Trophoblast cell (in vitro differentiated cells and primary cell): ENCODE measurements at places on chromosomes 2 and 18.
A peak's percentile ranks its signal among the peaks of the same experiment; 100 is the strongest.

DNA sequence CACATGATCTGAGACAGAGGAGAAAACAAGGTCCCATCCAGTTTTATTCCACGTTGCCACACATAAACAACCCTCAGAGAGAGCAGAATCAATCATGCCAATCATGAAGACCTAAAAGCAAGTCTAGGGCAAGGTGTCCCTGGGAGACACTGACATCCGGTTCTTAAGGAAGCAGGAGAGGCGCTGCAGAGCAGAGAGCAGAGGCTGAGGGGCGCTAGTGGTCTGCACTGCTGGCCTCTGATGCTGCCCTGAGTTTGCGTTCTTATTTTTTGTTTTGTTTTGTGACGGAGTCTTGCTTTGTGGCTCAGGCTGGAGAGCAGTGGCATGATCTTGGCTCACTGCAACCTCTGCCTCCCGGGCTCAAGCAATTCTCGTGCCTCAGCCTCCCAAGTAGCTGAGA is 83.3 kb downstream of the SMIM21 start:
- H3K27me3 ChIP-seq: no peaks in the 10 kb centered on the region
- no peak for DNase-seq
- no peak overlapping the region for H3K4me3 ChIP-seq
- H3K36me3 ChIP-seq: no peaks in the 10 kb centered on the region
- H3K4me1 ChIP-seq: no peaks in the 10 kb centered on the region

- H3K27ac ChIP-seq: no peak overlapping the region
- no peak overlapping the region for H3K4me3 ChIP-seq
- no peak for DNase-seq
- H3K36me3 ChIP-seq: no peaks in the 10 kb centered on the region
These were observed 170.4 kb downstream of the KCNE4 start for GRCh38 chr2:223222397-223222796.

DNA sequence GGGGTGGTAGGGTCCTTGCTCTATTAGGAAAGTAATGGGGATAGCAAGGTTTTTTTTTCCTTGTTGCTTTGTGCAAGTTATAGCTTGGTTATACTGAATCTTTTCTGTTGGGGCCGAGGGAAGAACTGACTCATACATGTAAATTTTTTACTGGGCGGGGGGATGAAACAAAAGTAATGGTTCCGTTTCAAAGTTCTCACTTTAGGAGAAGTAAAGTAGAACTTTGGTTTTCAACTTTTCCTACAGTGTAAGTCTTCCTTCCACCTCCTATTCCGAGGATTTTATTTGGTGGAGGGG is 1.1 kb downstream of the AFTPH start:
- H3K27me3 ChIP-seq: no peaks in the 10 kb centered on the region
- H3K4me1 ChIP-seq: peaks cover 3% of the 10 kb centered on the region
- DNase-seq: peak; percentile 48
- H3K27ac ChIP-seq: no peak overlapping the region
- peaks cover 2% of the 10 kb centered on the region for H3K36me3 ChIP-seq
- peak overlapping the region; percentile 96 for H3K4me3 ChIP-seq

DNA sequence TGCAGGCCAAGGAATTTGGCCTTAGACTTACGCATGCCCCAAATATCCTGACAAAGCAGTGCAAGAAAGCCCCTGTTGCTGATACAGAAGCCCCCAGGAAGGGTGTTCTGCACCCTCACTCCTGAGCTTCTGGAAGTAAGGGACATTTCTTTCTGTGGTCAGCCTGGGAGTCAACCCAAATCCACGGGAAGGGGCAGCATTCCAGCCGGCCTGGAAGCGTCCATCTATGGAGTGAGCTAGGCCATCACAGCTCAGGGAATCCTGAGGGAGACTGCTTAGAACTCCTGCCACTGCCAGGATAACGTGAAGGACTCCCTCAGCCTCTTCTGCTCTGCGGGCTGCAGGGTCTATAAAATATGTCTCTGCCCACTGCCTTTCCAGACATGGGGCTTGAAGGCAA is 173.9 kb downstream of the ANAPC1 start:
- no peak for DNase-seq
- peaks cover 8% of the 10 kb centered on the region for H3K4me1 ChIP-seq
- no peaks in the 10 kb centered on the region for H3K36me3 ChIP-seq

- no peaks in the 10 kb centered on the region for H3K27me3 ChIP-seq
- no peaks in the 10 kb centered on the region for H3K36me3 ChIP-seq
- H3K27ac ChIP-seq: no peak overlapping the region
- H3K4me1 ChIP-seq: no peaks in the 10 kb centered on the region
These were observed 74.5 kb downstream of the SPRED2 start for GRCh38 chr2:65357959-65358294.

DNA sequence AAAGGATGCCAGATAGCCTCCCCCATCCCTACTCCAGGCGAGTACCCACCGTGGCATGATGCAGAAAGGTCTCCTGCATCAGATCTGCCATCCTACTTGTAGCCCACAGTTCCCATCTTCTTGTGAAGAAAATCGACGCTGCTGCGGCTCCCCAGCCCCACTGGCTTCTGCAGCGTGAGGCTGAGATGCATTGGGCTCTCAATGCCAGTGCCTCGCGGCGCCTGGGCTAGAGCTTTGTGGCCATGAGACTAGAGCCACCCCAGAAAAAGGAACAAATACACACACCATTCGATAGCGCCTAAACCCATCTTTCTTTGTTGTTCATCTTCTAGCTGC is 2.8 kb downstream of the NOL4 start:
- H3K27ac ChIP-seq: no peak overlapping the region
- DNase-seq: no peak
- peaks cover 19% of the 10 kb centered on the region for H3K27me3 ChIP-seq

DNA sequence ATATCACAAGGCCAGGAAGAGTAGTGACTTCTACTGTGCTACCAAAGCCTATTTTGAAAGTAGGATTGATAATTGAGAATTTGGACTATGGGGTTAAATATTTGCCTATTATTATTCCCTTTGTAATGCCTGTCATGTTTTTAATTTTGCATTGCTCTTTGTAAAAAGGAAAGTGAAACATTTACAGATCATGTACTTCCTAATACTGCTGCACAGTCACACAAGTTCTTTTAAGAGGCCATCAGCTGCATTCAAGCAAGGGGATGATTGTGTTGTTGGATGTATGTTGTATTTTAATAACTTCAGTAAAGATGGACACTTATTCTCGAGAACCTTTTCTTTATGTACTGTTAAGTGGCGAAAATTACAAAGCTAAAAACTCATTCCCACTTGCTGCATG is 70.1 kb downstream of the PLEKHA3 start:
- DNase-seq: no peak
- H3K4me1 ChIP-seq: no peaks in the 10 kb centered on the region
- H3K27me3 ChIP-seq: no peaks in the 10 kb centered on the region
- H3K36me3 ChIP-seq: peaks cover 14% of the 10 kb centered on the region

DNA sequence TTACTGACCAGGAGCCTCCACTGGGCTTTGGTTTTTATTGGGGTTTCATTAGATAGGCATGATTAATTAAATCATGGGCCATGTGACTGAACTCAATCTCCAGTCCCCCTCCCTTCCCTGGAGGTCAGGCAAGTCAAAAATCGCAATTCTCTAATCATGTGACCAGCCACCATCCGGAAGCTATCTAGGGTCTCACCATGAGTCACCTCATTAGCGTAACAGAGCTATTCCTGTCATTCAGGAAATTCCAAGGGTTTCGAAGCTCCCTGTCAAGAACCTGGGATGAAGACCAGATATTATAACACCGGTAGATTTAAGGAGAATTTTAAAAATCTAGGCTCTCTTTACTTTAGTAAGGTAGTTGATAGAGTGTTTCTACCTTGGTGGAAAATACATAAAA is 180.3 kb upstream of the TCF4 start:
- DNase-seq: no peak
- no peak overlapping the region for H3K4me3 ChIP-seq
- peak overlapping the region; percentile 2 for H3K27ac ChIP-seq
- H3K27me3 ChIP-seq: no peaks in the 10 kb centered on the region
- H3K36me3 ChIP-seq: no peaks in the 10 kb centered on the region
- H3K4me1 ChIP-seq: peaks cover 10% of the 10 kb centered on the region

DNA sequence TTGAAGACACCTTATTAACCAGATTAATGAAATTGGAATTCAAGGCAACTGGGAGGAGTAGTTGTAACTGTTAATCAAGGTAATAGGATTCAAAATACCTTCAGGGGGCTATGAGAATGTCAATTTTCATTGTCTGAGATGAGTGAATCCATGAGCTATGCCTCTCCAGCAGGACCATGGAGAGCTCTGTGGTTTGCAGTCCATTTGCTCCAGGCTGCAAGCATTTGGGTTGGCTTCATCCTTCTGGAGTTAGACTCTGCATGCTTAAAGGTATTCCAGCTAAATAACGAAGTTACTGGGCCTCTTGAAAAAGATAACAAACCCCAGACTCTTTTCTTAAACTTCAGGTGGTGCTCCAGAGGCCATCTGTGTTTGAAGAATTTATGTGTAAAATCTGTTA is 207.1 kb upstream of the SLC8A1 start:
- H3K4me3 ChIP-seq: no peak overlapping the region
- DNase-seq: peak; percentile 2
- H3K27me3 ChIP-seq: no peaks in the 10 kb centered on the region
- H3K27ac ChIP-seq: no peak overlapping the region
- H3K4me1 ChIP-seq: no peaks in the 10 kb centered on the region
- H3K36me3 ChIP-seq: no peaks in the 10 kb centered on the region

DNA sequence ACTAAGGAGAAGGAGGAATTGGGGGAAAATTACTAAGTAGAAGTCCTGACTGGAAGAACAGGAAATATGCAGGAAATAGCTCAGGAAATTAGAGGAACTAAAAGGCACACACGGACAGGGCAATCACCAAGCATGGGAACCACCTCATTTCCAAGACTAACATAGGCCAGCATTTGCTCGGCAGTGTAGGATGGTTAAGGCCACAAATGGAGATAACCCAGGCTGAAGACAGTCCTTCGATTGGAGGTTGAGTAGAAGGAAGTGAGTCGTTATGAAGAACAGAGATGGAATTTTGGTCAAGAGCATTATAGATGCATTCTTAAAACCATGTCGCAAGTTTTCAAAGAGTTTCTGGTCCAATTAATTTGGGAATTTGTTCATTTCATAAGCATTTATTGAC is 401.4 kb downstream of the ALK start:
- no peaks in the 10 kb centered on the region for H3K4me1 ChIP-seq
- no peak overlapping the region for H3K4me3 ChIP-seq
- H3K27me3 ChIP-seq: no peaks in the 10 kb centered on the region
- DNase-seq: no peak
- H3K27ac ChIP-seq: no peak overlapping the region

GRCh38 chr2:226336283-226336682 is 463.3 kb downstream of the IRS1 start:
- H3K27ac ChIP-seq: no peak overlapping the region
- H3K27me3 ChIP-seq: no peaks in the 10 kb centered on the region
- H3K4me3 ChIP-seq: no peak overlapping the region
- H3K36me3 ChIP-seq: no peaks in the 10 kb centered on the region
- DNase-seq: no peak
- no peaks in the 10 kb centered on the region for H3K4me1 ChIP-seq

DNA sequence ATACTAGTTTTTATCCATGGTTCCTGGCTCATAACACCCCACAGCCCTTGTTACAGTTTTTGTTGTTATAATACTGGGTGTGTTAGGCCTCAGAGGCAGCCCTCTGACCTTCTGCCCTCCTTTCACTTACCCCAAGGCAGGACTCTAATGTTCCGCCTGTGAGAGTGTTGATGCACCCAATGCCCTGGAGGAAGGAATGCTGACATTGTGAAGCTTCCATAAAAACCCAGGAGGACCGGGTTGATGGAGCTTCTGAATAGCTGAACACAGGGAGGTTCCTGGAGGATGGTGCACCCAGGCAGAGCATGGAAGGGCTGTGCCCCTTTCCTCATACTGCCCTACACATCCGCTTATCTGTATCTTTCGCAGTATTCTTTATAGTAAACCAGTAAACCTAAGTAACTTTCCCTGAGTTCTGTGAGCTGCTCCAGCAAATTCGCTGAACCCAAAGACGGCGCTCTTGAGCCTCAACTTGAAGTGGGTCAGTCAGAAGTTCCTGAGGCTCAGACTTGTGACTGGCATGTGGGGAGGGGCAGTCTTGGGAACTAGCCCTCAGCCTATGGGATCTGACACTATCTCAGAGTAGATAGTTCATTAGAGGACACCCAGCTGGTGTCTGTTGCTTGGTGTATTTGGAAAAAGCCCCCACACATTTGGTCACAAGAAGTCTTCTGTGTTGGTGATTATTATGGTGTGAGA is 10.4 kb downstream of the STON1 start:
- H3K4me3 ChIP-seq: no peak overlapping the region
- H3K36me3 ChIP-seq: no peaks in the 10 kb centered on the region
- H3K27ac ChIP-seq: no peak overlapping the region
- H3K4me1 ChIP-seq: peaks cover 11% of the 10 kb centered on the region

GRCh38 chr2:177264693-177265587 is at the start of gene NFE2L2:
Gene NFE2L2, minus strand, starts transcription at chr2:177264727. Its CDS starts 151 bp downstream, at chr2:177264576.
- no peaks in the 10 kb centered on the region for H3K36me3 ChIP-seq
- H3K27me3 ChIP-seq: no peaks in the 10 kb centered on the region
- peak within 1 kb of the TSS; percentile 98 for H3K4me3 ChIP-seq
- no peaks in the 10 kb centered on the region for H3K4me1 ChIP-seq
- H3K27ac ChIP-seq: peak within 1 kb of the TSS; percentile 97
- DNase-seq: peak; percentile 83

DNA sequence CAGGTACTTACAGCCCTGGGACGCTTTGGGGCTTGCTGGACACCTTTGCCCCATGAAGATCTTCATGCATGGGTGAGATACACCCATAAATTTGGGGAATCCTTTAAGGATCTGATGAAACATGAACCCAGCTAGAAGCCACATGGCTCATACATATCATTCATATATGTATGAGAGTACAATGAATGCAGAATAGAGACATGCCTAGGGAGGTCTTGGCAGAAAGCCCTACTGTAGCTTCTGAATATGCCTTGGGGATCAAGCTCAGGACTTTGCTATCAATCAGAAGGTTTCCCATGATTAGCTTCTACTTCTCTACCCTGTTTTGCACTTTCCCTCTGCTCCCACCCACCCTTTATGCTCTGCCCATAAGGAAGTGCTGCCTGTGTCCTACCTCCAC is 368.4 kb downstream of the LPIN1 start:
- H3K36me3 ChIP-seq: no peaks in the 10 kb centered on the region
- no peak overlapping the region for H3K4me3 ChIP-seq
- no peak for DNase-seq
- no peaks in the 10 kb centered on the region for H3K4me1 ChIP-seq

DNA sequence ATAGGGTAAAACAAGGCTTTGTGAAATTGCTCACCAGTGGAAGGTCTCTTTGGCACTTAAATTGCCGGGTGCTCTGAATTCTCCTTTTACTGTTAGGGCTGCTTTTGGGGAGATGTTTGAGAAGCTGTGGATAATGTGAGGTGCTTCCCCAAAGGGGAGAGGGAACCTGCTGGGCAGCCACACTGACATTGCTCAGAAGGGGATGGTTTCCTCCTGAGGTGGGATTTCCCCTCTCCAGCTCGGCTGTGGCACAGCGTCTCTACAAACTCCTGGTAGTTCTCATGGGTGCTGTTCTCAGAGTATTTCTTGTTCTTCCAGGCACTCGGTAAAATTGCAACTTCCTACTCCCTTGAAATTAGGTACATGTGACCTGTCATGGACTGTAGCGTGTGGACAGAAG is 124.2 kb downstream of the LPIN1 start:
- peaks cover 14% of the 10 kb centered on the region for H3K4me1 ChIP-seq
- no peaks in the 10 kb centered on the region for H3K36me3 ChIP-seq
- H3K27ac ChIP-seq: no peak overlapping the region
- H3K4me3 ChIP-seq: no peak overlapping the region
- DNase-seq: no peak

GRCh38 chr2:27071277-27071989 is at the start of gene OST4:
Gene OST4, minus strand, starts transcription at chr2:27071654.
- peaks cover 26% of the 10 kb centered on the region for H3K36me3 ChIP-seq
- H3K4me1 ChIP-seq: peaks cover 18% of the 10 kb centered on the region
- H3K4me3 ChIP-seq: peak within 1 kb of the TSS; percentile 89
- DNase-seq: peak; percentile 98

GRCh38 chr18:31774962-31775361 is 14.3 kb upstream of the SLC25A52 start:
- H3K4me1 ChIP-seq: no peaks in the 10 kb centered on the region
- no peak overlapping the region for H3K4me3 ChIP-seq
- no peak overlapping the region for H3K27ac ChIP-seq
- H3K36me3 ChIP-seq: no peaks in the 10 kb centered on the region
- DNase-seq: no peak
- H3K27me3 ChIP-seq: no peaks in the 10 kb centered on the region
